ENCODE measurements at places on chromosomes 3 and 15. TPM values are rescaled to one million over a fixed set of nuclear protein-coding genes. Genes with fewer than 3 reads are reported as not detected.

GRCh38 chr3:172973799-172974198 lies 167.2 kb downstream of the SPATA16 start:
- H3K27ac ChIP-seq = no peak overlapping the region
- no peaks in the 10 kb centered on the region for H3K4me1 ChIP-seq

ATP13A4 gene
- 2.4 TPM for total RNA-seq

DNA sequence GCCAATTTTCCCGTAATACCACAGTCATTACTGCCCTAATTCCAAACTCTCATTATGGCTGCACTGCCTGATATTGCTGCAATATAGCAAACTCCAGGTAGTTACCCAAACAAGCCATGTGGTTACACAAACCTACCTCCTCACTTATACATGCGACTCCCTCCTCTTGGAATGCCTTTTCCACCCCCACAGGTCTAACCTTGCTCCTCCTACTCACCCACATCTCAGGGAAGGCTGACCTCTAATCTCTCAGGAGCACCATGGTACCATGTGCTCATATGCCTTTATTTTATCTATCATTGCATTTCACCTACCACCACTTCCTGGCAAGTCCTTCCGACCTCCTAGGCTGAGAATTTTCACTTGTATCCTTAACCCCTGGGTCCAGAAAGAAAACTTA lies 2.9 kb downstream of the RBPMS2 start:
- H3K4me1 ChIP-seq = peaks cover 6% of the 10 kb centered on the region
- peaks cover 44% of the 10 kb centered on the region for H3K27me3 ChIP-seq
- no peak overlapping the region for H3K4me3 ChIP-seq
- H3K27ac ChIP-seq = no peak overlapping the region

DNA sequence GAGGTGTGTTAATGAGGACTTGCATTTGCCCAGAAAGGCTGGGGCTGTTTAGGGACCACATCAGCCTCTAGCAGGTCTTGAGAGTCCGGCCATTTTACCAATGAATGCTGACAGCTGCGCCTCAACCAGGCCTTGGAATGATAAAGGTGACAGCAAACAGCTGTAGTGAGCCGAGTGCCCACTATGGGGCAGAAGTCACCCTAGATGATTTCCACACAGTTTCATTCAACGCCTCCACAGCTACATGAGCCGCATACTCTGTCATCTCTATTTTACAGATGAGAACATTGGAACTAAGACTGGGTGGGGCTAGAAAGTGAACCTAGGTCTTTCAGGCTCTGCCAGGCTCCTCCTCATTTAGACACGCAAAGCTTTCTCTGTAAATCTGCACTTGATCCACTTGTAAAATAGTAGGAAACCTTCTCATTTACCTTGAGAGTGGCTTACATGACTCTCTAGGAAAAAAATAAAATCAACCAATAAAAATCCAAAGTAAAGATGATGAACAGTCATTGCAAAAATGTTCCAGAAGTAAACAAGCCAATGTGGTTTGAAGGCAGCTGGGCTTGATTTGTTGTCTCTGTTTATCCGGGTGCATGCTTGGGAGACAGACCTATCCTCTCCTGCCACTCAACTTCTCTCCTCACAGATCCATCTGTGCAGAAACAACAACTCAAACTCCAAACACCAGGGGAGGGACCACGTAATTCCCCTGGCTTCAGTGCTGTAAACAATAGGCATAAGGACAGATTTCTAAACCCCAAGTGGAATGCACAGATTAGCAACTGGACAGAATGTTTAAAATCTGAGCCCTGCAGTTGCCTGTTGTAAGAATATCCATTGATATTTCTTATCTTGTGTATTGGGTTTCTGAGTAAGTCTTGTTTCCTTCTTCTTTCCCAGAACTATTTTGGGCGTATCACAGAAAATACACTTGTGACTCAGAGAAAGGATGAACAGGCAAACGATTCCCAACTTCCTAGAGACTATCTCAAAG lies 31.5 kb upstream of the LDHAL6B start:
- peaks cover 11% of the 10 kb centered on the region for H3K4me1 ChIP-seq
- H3K27me3 ChIP-seq = peaks cover 2% of the 10 kb centered on the region
- peak; percentile 43 for DNase-seq
- peaks cover 49% of the 10 kb centered on the region for H3K36me3 ChIP-seq
- H3K4me3 ChIP-seq = no peak overlapping the region

DNA sequence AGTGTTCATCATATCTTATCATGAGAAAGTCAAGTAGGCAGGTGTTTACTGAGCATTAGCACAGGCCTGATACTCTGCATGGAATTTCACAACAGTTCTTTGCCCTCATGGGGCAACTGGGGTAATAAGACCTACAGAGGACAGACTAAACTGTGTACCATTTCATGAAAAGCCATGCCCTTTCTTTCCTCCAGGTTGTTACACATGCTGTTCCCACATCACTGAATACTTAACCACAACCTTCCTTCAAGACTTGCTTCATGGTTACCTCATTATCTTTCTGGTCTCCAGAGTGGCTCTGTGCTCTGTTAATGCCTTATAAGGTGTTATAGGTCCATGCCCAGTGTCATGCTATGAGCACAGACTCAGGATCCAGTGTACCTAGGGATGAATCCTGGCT lies 28.2 kb upstream of the RSL24D1 start:
- DNase-seq = no peak
- peak overlapping the region; percentile 5 for H3K4me3 ChIP-seq
- no peaks in the 10 kb centered on the region for H3K27me3 ChIP-seq
- H3K27ac ChIP-seq = peak overlapping the region; percentile 75

- peaks cover 2% of the 10 kb centered on the region for H3K27me3 ChIP-seq
- no peak overlapping the region for H3K27ac ChIP-seq
Measured at GRCh38 chr15:61749169-61749568, 311.1 kb downstream of the VPS13C start.

DNA sequence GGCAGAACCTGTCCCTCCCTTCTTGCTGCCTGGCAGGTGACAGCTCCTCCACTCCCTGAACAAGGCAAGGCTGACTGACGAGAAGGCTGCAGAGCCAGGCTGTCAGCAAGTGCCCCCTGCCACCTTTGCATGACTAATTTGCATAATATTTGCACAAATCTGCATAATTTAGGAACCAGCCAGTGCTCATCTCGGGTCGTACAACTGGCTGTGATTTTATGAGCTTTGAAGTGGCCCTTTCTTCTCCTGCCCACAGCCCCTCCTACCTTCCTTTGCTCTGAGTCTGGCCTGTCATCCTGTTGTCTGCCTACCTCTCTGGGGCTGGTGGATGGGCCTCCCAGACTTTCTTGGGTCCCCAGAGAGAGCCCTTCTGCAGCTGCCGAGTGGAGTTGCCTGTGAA lies 58.9 kb downstream of the LINGO1 start:
- no peaks in the 10 kb centered on the region for H3K36me3 ChIP-seq
- DNase-seq = no peak
- no peaks in the 10 kb centered on the region for H3K4me1 ChIP-seq
- no peak overlapping the region for H3K27ac ChIP-seq
- H3K27me3 ChIP-seq = no peaks in the 10 kb centered on the region

DNA sequence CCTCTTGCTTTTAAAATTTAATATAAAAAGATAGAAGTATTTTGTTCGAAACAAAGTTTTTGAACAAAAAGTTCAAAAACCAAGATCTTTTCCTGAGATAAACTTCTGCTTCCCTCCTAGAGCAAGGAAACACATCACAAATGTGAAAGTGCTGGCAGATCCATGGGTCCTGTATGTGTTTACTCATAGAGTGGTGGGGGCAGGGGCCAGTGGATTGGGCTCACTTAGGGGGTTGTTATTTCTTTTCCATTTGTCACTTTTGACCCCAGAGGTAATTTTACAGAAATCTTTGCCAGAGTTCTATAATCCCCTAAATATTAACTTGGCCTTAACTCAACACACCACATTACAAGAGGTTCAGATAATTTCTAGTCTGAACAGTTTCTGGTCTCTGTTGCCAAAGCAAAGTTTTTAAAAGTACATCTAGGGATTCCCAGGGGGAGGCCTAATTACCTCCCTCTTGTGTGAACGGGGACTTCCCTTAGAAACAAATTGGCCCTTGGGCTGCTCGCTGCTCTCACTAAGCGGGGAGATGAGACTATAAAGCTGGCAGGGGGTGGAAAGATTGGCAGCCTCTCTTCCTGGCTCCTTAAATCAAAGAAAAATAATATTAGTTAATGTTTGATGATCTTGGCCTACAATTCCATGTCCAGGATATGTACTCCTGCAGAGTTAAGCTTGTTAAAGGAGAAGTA lies 66.8 kb upstream of the PTX3 start:
- H3K36me3 ChIP-seq = no peaks in the 10 kb centered on the region
- DNase-seq = no peak
- no peaks in the 10 kb centered on the region for H3K27me3 ChIP-seq
- no peak overlapping the region for H3K4me3 ChIP-seq
- no peak overlapping the region for H3K27ac ChIP-seq

SQOR gene
- 75.8 TPM for total RNA-seq

DNA sequence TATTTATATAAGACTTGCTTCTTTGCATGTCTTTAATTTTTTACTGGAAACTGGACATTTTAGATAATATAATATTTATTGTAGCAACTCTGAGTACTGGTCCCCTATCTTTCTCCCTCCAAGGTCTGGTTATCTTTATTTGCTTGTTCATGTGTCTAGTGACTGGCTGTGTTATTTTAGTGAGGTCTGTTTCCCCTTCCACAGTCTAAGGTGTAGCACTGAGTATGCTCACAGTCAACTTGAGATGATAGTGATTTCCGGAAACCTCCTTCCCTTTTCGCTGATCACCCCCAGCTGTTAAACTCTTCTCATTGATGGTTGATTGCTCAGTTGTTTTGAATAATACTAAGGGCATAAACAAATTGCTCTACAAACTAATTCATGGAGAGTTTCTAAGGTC lies 37.0 kb downstream of the PCNP start:
- H3K27me3 ChIP-seq = no peaks in the 10 kb centered on the region
- H3K4me1 ChIP-seq = no peaks in the 10 kb centered on the region
- H3K27ac ChIP-seq = no peak overlapping the region
- no peak overlapping the region for H3K4me3 ChIP-seq

ALPK3 gene
- 0.18 TPM for total RNA-seq

- H3K27ac ChIP-seq = no peak overlapping the region
- no peaks in the 10 kb centered on the region for H3K4me1 ChIP-seq
- no peaks in the 10 kb centered on the region for H3K36me3 ChIP-seq
Measured at GRCh38 chr3:151770956-151771355, 37.2 kb downstream of the AADACL2 start.

DNAH12 gene
- total RNA-seq = not detected

GRCh38 chr3:97822359-97822775 lies 556 bp downstream of the CRYBG3 start:
- H3K4me1 ChIP-seq = peaks cover 19% of the 10 kb centered on the region
- peak overlapping the region; percentile 79 for H3K27ac ChIP-seq
- peak overlapping the region; percentile 84 for H3K4me3 ChIP-seq
- DNase-seq = peak; percentile 38

GRCh38 chr15:67822537-67823313 lies 2.6 kb upstream of the SKOR1 start:
- H3K36me3 ChIP-seq = peaks cover 9% of the 10 kb centered on the region
- no peak for DNase-seq
- H3K4me1 ChIP-seq = peaks cover 30% of the 10 kb centered on the region
- no peak overlapping the region for H3K4me3 ChIP-seq

FETUB gene
- total RNA-seq = not detected

- H3K36me3 ChIP-seq = peaks cover 2% of the 10 kb centered on the region
- peaks cover 27% of the 10 kb centered on the region for H3K4me1 ChIP-seq
- no peak overlapping the region for H3K27ac ChIP-seq
- no peaks in the 10 kb centered on the region for H3K27me3 ChIP-seq
- no peak overlapping the region for H3K4me3 ChIP-seq
Measured at GRCh38 chr3:107990926-107991325, 99.9 kb downstream of the CD47 start.

PATL2 gene
- 29.6 TPM for total RNA-seq

DNA sequence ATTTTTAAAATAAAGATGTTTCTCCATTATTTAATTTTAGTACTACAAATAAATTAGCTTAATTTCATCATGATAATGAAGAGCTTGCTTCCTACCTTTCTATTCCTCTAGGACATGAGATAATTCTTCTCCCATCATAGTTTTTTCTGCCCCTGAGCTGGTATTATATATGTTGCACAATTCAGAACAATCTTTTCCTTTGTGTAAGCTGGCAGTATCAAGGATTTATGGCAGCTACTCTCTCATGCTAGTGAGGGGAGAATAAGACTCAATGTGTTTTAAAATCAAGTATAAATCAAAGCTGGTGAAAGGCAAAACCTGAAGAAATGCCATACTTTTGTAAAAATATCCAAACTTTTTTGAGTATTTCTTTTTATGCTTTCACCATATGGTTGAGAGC lies 1405.3 kb downstream of the SI start:
- H3K4me3 ChIP-seq = no peak overlapping the region
- no peak for DNase-seq
- no peaks in the 10 kb centered on the region for H3K27me3 ChIP-seq
- no peaks in the 10 kb centered on the region for H3K36me3 ChIP-seq

All from activated CD8-positive, alpha-beta T cell treated with anti-CD3 and anti-CD28 coated beads, Interleukin-2, amount 10 ng/mL, durations not matched to agents 7 days and 5 days (primary cell).